ENCODE measurements at places on chromosomes 3 and 15. TPM values are rescaled to one million over a fixed set of nuclear protein-coding genes. Genes with fewer than 3 reads are reported as not detected.

DNA sequence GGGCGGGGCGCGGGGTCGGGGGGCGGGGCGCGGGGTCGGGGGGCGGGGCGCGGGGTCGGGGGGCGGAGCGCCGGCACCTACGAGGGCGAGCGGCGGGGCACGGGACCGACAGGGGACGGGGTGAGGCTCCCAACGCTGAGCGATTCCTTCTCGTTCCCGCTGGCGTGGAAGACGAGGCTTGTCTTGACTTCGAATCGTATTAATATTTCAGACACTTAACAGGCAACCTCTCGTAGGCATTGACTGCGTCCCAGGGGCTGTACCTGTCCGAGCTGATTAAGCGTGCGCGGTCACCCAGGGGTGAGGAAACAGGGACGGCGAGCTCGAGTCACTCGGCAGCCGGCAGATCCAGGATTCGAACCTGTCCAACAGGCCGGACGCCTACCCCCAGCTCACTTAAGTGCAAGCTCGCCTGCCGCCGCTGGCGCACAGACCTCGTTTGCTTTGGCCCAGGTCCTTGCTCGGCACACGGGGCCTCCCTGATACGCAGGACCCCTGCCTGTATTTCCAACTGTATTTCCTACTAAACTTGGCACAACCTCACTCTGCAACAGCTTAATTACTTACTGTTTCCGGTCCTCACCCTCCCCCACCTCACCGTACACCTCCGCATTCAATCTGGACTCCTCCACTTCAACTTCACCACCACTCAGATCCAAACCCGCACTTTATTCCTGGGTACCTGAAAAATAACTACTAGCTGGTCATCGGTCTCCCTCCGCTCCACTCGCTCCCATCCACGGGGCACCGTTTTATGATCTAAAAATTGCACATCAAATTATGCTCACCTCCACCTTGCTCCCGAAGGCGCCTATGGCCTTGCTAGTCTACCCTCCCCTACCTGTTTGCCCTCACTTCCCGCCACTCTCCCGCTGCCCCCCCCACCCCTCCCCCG, 722 bp upstream of the ZXDC start:
- peak; percentile 82 for DNase-seq

The MESP2 gene
- 0.15 TPM for total RNA-seq

The TATDN2 gene
- total RNA-seq, result 12.9 TPM

The STX19 gene
- total RNA-seq, result not detected

DNA sequence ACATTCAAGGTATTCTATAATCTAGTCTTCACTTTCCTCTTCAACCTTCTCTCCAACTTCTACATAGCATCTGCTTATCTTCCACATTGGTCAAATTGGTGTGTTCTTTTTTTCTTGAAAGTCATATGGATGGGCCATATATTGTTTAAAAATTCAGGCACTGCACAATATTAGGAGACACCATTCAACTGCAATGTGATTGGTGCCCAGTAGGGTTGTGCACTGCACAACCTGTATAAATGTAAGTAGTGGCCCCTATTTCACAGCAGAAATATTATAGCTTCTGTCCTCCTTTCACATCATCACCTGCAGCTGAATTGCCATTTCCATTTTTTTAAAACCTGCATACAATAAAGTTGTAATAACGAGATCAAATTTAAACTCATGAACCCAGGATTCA, 18.1 kb upstream of the GOLIM4 start:
- DNase-seq, result no peak

The RPUSD2 gene
- 7.4 TPM for total RNA-seq

Data from left lobe of liver (tissue), 2 donors.